ENCODE measurements at places on chromosomes 1 and 21.

GRCh38 chr1:91120936-91121335 is 99.1 kb upstream of the ZNF644 start:
- DNase-seq, result peak; percentile 48

DNA sequence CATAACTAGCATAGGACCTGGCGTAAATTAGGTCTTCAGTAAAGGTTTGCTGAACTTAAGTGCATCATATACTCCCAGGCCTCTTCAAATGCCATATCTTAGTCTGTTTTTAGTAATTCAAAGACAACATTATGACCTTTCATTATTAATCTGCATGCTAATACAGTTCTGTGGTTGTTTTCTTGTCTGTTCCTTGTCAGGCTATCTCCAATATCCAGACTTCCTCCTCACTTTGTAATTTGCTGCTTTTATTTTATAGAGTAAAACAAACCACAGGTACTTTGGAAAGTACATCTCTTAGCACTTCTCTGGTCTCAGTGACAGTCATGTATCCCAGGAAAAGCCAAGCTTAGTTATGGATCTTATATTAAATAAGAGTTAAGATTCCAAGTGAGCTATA is 65.1 kb upstream of the BMP8A start:
- no peak for DNase-seq

DNA sequence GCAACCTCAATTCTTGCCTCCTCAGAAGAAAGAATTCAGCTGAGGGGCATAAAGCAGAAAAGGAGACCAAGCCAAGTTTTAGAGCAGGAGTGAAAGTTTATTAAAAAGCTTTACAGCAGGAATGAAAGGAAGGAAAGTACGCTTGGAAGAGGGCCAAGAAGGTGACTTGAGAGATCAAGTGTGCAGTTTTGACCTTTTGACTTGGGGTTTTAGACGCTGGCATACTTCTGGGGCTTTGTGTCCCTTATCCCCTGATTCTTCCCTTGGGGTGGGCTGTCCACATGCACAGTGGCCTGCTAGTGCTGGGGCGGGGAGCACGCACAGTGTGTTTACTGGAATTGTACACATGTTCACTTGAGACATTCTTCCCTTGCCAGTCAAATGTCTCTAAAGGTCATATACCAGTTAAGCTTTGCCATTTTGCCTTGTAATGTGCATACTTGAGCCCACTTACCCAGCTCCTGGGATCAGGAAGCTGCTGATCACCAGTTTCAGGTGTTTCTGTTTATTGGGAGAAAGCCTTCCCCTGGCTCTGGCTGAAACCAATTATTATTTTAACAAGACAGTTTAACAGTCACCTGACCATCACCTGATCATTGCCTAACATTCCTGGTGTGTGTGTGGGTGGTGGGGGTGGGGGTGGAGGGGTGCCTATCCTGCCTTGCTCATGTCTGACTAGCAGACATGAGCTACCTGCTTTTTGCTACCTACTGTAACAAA is 36.2 kb downstream of the UTP25 start:
- DNase-seq, result no peak

GRCh38 chr1:205318231-205318991 is 3.1 kb downstream of the NUAK2 start:
- DNase-seq, result peak; percentile 75

GRCh38 chr1:204073837-204074273 is 940 bp downstream of the SOX13 start:
- DNase-seq, result peak; percentile 34

- no peak for DNase-seq
Measured at GRCh38 chr1:185674201-185674600, 60.0 kb upstream of the HMCN1 start.

- DNase-seq, result peak; percentile 44
Measured at GRCh38 chr1:226216056-226216455, 7.4 kb upstream of the MIXL1 start.

DNA sequence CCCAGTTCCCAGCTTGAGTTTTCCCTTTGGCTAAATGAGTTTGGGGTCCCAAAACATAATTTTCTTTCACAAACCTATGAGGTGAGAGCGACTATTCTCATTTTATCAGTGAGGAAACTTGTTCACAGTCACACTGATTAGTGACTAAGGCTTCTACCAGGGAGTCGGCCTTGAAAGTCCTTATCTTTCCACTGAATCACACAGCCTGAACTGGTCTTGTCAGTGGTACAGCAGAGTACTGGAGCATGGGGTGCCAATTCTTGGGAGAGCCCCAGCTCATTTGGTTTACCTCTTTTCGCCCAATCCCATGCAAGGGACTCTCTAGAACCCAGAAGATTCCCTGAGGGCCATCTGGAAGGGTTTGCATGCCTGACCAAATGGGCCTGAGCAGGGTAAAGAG is 16.9 kb downstream of the HSD3B2 start:
- no peak for DNase-seq

DNA sequence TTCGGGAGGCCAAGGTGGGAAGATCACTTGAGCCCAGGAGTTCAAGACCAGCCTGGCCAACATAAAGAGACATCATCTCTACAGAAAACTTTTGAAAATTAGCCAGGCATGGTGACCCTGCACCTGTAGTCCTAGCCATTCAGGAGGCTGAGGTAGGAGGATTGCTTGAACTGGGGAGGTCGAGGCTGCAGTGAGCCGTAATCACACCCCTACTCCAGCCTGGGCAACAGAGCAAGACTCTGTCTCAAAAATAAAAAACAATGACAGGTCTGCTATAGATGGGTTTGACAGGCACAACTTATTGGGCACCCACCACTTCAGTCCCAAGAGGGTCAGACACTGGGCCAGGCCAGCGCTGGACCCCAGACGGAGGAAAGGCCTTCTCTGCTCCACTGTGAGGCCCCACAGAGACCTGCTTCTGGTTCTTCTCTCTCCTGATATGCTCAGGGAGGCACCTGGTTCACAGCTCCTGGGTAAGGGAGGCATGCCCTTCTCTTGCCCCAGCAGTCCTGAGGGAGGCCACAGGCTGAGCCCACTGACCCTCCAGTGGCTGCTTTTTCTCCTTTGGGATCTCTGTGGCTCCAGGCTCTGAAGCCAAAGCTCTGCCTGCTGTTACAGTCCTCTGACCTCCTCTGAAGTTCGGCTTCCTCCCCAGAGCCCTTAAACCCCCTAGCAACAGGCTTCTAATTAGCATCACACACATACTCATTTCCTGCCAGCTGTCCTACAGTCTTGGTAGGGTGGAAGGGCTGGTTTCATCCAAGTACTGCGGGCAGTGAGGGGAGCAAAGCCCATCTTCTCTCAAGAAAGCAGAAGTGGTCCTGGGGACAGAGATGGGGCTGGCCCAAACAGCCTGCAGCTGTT is 14.4 kb downstream of the S100A16 start:
- peak; percentile 83 for DNase-seq

DNA sequence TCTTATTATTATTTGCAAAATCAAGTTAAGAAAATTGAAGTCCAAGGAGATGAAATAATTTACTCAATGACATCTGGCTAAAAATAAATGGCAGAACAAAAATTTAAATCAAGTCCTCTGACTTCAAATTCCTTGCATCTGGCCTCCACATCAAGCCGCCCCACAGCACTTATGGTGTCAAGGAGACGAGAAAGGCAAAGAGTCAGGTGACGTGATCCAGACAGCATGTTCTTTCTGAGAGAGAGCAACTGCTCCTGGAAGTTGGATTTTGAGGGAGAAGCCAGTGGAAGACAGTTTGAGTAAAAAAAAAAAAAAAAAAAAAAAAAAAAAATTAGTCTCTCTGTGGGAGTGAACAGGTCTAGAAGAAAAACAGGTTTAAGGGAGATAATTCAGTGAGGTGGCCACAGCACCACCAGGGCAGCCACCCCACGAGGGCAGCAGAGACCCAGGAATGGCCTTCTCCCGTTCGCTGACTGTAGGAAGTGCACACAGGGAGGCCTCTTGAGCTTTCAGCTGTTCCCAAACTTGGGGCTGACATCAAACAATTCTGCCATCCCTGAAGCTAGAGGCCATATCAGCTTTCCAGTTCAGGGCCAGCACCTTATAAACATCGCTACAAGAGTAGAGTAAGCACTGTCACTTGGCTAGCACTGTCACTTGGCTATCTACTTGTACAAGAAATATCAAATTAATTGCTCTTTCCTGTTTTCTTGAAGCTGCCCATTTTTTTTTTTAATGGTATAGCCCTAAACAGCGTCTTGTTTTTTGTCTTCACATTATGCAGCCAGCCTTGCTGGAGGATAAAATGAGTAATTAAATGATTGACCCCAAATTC is 7.8 kb downstream of the C1orf162 start:
- DNase-seq, result peak; percentile 87

GRCh38 chr1:205229399-205229871 is 1.7 kb downstream of the TMCC2 start:
- DNase-seq, result peak; percentile 82

DNA sequence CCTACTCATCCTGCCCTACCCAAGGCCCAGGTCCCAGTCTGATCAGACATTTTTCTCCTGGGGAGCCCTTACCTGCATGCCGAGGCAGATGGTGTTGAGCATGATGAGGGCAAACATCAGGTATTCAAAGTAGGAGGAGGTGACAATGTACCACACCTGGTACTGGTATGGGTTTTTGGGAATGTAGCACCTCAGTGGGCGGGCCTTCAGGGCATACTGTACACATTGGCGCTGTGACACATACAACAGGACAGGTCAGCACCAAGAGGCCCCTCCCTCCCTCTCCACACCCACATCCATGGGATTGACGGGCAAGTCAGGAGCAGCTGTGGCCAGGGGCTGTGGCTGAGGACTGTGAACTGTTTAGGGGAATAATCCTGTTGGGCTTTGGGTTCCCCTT is 37.1 kb upstream of the KIF21B start:
- no peak for DNase-seq

GRCh38 chr1:44436401-44437106 is 31.5 kb downstream of the RNF220 start:
- DNase-seq, result peak; percentile 34

GRCh38 chr1:52996653-52997052 is 65.4 kb upstream of the PODN start:
- no peak for DNase-seq

DNA sequence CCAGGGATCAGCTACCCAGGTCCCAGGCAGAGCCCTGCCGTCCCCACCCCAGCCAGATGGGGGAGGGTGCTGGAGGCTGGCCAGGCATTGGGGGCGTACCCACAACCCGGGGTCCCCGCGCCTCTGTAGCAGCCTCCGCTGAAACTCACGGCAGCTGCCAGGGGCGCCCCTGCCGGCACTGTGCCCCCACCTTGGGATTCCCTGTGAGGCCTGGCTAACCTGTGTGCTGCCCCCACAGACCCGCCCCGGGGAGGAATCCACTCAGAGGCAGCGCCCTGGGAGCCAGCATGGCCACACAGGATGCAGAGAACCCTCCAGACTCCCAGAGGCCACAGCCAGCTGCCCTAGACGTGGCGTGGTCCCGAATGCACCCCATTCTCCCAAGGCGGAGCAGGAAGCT is 3.8 kb downstream of the DVL1 start:
- DNase-seq, result no peak

GRCh38 chr1:59309795-59310548 is 13.1 kb downstream of the FGGY start:
- DNase-seq, result no peak

DNA sequence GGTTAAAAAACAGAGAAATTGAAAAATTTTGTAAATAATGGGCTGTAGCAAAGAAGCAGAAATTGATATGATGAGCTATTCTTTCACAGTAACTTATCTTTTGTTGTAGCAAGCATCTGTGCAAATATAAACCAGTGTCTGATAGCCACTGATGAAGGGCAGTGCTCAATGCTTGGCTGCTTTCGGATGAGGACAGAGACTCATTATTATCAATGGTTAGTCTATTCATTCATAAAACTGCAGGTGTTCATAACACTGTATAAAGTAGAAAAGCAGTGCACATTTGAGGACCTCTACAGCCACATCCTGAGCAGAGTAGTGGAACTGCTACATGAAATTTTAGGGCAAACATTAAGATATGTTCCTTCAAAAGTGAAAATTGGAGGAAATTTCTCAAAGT is 107.2 kb downstream of the FAF1 start:
- no peak for DNase-seq

GRCh38 chr1:70517444-70517843 is 106.4 kb downstream of the CTH start:
- DNase-seq, result no peak

GRCh38 chr1:36089393-36090121 is 865 bp downstream of the ADPRS start:
- peak; percentile 65 for DNase-seq

DNA sequence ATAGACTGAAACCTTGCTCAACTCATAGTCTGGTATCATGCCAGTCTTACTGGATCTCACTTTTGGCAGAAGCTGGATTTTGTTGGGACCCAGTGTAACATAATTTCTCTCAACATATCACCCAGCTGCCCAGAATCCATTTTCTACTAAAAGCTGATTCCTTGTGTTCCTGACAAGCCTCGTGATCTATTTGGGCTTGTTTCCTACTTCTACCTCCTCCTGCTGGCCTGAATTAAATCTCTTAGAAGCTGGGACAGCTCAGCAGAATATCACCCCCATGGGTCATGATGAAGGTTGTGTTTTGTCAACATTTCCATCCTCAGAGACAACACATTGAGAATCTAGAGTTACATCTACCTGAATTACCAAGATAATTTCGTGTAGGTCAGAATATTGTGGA is 7.7 kb downstream of the GOLT1A start:
- no peak for DNase-seq

DNA sequence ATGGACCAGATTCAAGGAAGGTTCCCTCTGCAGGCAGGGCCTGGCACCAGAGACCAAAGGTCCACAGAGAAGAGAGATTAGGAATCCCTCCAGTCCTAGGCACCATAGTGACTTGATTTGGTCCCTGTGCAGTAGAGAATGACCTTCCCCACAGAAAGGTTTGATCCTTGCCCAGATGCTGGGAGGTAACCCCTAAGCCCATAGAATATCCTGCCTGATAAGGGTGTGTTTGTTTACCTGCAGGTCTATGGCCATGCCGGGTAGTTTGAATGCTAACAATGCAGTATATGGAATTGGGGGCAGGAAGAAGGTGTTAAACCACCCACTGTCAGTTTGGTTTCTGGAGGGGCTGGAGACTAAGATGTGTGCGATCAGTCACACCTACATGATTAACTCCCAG is 57.1 kb upstream of the NFASC start:
- DNase-seq, result no peak

DNA sequence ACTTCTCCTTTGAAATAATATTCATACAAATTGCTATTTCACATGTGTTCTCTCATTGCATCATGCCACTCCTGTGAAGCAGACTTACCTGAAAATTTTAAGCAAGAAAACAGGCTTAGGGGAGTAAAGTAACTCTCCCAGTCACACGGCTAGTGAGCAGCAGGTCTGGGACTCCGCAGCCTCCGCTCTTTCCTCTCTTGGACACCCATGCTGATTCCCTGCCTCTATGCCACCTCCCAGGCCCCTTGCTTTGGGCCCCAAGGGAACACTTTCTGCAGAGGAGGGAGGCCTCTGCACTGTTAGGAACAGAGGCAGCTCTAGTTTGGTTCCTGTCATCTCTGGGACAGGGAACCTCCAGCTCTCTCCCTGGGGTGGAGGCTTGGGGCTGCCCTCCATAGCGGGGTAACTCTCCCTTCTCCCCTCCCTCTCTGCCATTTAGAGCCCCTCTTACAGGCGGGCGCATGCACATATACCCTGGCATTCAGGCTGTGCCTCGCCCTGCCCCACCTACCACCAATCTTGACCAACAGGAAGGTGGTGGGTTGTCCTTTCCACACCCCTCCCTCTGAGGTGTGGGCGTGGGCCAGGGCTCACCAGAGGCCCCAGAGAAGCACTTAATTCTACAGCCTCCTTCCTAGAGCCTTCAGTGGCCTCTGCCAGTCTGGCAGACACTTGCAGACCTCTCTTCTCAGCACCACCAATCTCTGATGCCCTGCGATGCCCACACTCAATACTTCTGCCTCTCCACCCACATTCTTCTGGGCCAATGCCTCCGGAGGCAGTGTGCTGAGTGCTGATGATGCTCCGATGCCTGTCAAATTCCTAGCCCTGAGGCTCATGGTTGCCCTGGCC is at the start of gene RXFP4:
RXFP4 (plus strand) TSS at position 646 of the 852 bp plus-strand sequence; CDS start at position 718, 72 bp downstream.
- DNase-seq, result no peak
